ENCODE measurements at places on chromosomes 4 and X.

- no peak for DNase-seq
Observed at GRCh38 chr4:159410076-159410777, 307.3 kb downstream of the RAPGEF2 start.

- peak; percentile 22 for DNase-seq
Observed at GRCh38 chrX:119885554-119886428, 9.9 kb upstream of the AKAP14 start.

GRCh38 chr4:2715426-2715825 lies 40.7 kb downstream of the TNIP2 start:
- DNase-seq: no peak

DNA sequence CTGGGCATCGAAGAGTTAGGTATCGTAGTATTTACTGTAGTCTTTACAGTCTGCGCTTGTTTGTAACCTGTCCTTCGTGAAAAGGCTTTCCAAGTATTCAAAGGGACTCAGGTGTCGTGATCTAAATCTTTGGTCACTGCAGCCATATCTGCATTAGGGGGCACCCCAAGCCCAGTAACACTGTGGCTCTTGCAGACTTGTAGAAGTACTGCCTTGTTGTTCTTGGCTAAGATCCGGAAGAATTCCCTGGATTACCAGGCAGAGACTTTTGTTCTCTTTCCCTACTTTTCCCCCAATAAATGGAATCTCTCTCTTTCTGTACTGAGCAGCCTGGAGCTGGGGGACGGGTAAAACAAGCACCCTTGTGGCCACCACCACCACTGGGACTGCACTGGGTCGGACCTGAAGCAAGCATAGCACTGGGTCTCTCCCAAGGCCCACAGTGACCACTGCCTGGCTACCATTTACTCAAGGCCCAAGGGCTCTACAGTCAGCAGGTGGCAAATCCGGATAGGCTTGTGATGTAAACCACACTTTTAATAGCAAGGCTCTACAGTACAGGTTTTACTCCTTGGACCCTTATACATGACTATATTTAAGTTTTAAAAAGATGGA lies 12.0 kb downstream of the CXorf58 start:
- DNase-seq: peak; percentile 7

GRCh38 chrX:130997314-130997713 lies 60.8 kb upstream of the ARHGAP36 start:
- DNase-seq: no peak

DNA sequence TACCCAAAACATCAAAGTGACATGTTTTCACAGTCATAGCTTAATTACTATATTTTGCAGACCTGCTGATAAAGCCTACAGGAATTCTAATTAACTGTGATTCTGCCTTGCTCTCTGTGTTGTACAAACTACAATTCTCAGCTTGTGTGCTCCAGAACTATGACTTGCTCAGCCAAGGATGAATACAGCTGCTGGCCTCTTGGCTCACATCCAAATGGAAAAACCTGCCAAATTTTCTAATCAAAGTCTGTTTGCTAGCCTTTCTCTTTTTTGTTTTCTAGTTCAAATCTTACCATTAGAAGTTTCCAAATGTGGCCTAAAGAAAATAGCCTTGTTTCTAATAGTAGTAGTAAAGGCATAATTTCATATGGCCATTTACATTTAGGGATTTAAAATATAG lies 1176.8 kb downstream of the FAM133A start:
- DNase-seq: no peak

- peak; percentile 44 for DNase-seq
Observed at GRCh38 chr4:109873791-109874514, 26.0 kb downstream of the LRIT3 start.

GRCh38 chr4:114193624-114194399 lies 214.4 kb upstream of the ARSJ start:
- DNase-seq: no peak

DNA sequence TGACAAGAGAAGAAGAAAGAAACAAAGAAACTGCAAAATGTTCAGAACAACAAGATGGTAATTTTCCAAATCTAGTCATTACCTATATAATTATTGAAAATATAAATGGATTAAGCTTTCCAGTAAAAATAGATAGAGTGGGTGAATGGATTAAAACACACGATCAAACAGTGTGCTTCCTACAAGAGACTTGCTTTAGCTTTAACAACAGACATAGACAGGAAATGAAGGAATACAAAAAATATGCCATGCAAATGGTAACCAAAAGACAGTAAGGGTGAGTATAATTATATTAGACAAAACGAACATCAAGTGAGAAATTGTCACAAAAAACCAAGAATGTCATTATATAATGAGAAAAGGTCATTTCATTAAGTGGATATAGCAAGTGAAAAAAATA lies 842.8 kb downstream of the CCSER1 start:
- DNase-seq: no peak

- no peak for DNase-seq
Observed at GRCh38 chr4:128328106-128328505, 40.5 kb upstream of the PGRMC2 start.

DNA sequence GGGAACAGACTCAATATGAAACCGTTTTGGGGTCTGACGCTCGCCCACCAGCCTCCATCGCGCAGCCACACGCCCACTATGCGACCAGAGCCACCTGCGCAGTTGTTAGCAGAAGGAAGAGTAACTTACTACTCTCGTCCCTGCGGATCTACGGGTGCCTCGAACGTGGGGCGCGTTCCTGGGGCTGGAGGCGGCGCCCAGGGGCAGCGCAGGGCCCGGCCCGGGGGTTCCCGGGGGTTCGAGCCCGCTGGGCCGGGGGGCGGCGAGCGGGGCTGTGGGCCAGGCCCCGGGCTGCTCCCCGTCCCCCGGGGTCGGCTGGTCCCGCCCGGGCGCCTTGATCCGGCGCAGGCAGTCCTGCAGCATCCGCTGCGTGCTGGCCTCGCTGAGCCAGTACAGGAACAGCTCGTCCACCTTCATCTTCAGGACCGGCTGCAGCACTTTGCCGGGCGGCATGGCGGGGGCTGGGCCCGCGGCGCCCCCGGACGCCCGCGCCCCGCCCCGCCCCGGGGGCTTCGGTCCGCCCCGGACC lies 404 bp downstream of the PPP2R3B start:
- DNase-seq: no peak

DNA sequence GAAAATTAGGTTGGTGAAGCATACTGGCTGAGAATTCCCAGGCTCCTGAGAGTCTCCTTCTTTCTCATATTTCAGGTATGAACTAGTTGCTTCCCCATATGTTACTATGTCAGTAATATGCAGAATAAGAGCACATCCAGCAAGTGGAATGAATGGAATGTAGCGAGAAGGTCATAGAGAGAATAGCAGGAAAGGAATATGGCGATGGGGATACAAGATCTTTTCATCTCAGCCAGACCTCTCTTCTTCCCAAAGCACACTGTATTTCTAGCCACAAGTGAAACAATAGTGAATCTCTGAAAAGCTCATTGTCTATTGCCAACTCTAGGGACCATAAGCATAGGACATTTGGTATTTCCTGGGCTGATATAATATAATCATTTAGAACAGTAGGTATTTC lies 54.6 kb upstream of the MMAA start:
- DNase-seq: peak; percentile 9

GRCh38 chr4:165055601-165056000 lies 1.9 kb downstream of the TRIM75 start:
- no peak for DNase-seq

DNA sequence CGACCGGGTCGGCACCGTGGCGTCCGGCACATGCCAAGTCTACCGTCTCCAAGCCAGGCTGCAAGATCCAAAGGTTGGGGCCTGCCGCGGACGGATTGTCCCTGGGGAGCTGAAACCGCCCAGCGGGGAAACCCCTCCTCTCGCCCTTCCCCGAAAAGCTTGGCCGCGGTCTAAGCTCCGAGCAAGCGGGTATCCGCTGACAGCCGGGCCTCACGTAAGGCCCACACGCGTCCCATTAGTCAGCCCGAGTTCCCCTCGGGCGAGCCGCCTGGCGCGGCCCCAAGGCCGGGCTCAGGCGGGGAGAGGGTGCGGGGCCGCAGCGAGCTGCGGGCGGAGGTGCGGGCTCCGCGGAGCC lies 6.8 kb upstream of the BCOR start:
- DNase-seq: peak; percentile 80

DNA sequence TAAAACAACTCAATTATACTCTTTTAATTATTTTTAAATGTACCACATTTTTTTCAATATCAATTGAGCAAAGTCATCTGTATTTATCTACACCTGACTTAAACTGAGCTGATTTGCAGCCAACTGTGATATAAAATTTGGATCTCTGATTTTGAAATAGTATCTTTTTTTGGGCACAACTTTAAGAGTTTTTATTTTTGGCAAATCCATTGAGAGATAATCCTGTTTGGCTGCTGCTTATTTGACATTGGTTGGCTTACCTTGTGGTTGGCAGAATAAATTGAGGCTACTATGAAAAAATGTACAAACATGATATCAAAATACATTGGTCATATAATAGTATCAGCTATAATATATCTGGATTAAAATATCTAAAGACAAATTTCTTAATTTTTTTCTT lies 656.0 kb upstream of the NDST4 start:
- no peak for DNase-seq

GRCh38 chr4:157172011-157172410 lies 48.5 kb upstream of the GRIA2 start:
- DNase-seq: peak; percentile 41

GRCh38 chr4:545612-546011 lies 30.5 kb downstream of the TMEM271 start:
- DNase-seq: no peak

All from cardiac fibroblast (primary cell).